Activated T-helper 2 cell treated with anti-CD3 and anti-CD28 coated beads, Interferon-gamma antibody, Interleukin-2, Interleukin-4, amounts not matched to agents 10 μg/mL and 5 μg/mL and 100 μg/mL, durations not matched to agents 14 hours and 24 hours and 36 hours (primary cell): ENCODE measurements at places on chromosomes 7 and 10. TPM values are rescaled to one million over a fixed set of nuclear protein-coding genes. Genes with fewer than 3 reads are reported as not detected.

The MTERF1 gene
- total RNA-seq, result 16.2 and 19.9 TPM in 2 replicates

The NPY gene
- total RNA-seq, result not detected in 2 replicates

The CPN1 gene
- total RNA-seq, result not detected in 2 replicates

The MNX1 gene
- total RNA-seq, result 0.09 TPM in 1 of 2 replicates, not detected in the other

DNA sequence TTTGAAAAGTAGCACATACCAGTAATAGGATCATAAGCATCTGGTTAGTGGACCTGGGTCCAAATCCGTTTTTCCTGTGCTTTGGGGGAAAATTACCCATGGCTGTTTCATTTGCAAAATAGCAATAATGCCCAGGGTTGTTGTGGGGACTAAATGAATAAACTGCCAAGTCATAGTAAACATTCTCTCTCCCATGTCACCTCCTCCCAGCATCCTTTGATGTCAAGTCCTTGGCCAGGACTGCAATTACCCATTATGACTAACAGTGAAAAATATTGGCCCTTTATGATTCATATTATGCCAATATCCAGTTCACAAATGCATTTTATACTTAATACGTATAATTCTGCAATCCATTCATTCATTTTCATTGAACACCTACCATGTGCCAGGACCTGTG, 23.0 kb downstream of the TOMM7 start:
- DNase-seq, result no peak
- H3K27ac ChIP-seq, result no peak overlapping the region
- no peaks in the 10 kb centered on the region for H3K4me1 ChIP-seq
- no peaks in the 10 kb centered on the region for H3K36me3 ChIP-seq
- H3K4me3 ChIP-seq, result no peak overlapping the region

DNA sequence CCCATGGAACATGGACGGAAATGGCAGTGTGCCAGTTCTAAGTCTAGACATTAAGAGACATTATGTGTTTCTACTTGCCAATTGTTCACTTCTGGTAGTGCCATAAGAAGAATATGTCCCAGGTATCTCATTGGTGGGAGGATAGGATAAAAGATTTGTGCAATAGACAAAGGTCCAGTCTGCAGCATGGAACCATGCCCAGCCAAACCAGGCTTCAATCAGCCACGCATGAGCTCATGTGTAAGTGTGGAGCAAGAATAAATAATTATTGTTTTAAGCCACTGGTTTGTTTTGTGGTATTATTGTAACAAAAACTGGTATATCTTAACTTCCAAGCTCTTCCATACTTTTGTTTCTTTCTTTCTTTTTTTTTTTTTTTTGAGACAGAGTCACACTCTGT, 153.6 kb upstream of the CTTNBP2 start:
- no peaks in the 10 kb centered on the region for H3K27me3 ChIP-seq
- H3K36me3 ChIP-seq, result no peaks in the 10 kb centered on the region
- no peak overlapping the region for H3K27ac ChIP-seq
- no peaks in the 10 kb centered on the region for H3K4me1 ChIP-seq
- no peak overlapping the region for H3K4me3 ChIP-seq

DNA sequence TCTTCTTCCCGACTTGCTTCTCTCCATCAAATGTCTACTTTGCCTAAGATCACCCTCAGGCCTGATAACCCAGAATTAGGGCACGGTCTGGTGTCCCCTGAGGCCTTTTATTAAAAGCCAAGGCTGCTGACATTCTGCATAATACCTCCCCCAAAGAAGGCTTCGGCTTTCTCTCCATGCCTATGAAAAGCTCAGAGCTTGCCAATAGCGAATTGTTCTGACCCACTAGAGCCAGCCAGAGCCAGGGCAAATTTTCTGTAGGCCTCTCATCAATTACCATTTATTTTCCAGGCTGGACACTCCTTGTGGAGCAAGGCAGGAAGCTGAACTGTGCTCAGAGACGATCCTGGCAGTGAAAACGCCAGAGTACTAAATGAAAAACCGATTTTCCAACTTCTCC, 64.3 kb upstream of the ADRB1 start:
- H3K27ac ChIP-seq, result no peak overlapping the region
- H3K36me3 ChIP-seq, result no peaks in the 10 kb centered on the region
